M059J (cell line): ENCODE measurements at places on chromosomes 11 and 22. TPM values are rescaled to one million over a fixed set of nuclear protein-coding genes. Genes with fewer than 3 reads are reported as not detected.

GRCh38 chr11:21556926-21557325, 636.0 kb upstream of the ANO5 start:
- no peak for DNase-seq

The VSTM5 gene
- total RNA-seq = not detected in 2 replicates

- DNase-seq = peak; percentile 32
These were observed 71.3 kb downstream of the BCR start for GRCh38 chr22:23251445-23252093.

The CHADL gene
- not detected in 2 replicates for total RNA-seq

GRCh38 chr11:27635567-27636037, 64.7 kb downstream of the BDNF start:
- no peak for DNase-seq

DNA sequence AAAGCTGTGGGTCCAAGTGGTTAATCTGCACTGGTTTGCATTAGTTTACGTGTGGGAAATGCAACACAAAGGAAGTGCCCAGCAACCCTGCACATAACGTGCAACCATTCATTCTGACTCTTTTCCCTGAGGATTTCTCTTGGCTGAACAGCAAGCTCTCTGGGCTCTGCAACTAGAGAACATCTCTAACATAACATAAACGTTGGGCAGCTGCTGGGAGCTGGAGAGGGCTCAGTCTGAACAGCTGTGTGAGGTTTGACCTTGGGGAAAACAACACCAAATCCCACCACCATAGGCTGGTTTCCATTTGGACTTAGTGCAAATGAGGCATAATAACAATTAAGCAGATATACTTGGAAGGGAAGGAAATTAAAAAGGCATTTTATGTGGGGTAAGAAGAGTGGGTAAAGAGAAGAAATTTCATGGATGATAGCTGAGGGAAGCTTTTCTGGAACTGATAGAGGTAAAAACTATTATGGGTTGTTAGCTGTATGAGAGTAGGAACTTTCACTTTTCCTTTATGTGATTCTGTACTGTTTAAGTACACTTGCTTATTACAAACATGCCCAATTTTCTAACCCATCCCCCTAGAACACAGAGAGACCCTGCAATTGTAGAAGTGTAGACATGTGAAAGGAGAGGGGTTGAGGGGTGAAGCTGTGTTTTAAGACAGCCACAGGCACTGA, 76.2 kb downstream of the SNX19 start:
- no peak for DNase-seq

The MIOX gene
- not detected in 2 replicates for total RNA-seq

DNA sequence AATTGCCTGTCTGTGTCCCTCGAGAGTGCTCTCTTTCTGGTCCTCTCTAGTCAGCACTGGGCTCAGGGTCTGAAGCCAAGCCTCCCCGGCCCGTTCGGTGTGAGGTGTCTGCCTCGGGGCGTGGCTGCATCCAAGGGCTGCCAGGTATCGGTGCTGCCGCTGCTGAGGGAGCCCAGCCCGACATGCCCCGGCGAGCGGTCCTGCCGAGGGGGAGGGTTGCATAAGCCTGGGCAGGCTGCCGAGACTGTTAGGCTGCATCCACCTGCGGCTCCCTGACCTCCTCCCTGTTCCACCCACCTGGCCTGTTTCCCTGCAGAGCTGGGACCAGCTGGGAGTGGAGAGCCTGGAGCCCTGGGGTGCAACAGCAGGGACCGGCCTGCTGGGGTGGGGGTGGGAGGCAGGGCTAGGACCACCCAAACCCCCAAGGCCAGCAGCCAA, 6.3 kb downstream of the OVOL1 start:
- DNase-seq = no peak

- DNase-seq = no peak
These were observed 2.6 kb downstream of the CNTF start for GRCh38 chr11:58625086-58625485.

GRCh38 chr11:19935507-19935906, 222.9 kb downstream of the NAV2 start:
- peak; percentile 95 for DNase-seq

The CYP2R1 gene
- total RNA-seq = 6.9 and 7.8 TPM in 2 replicates

DNA sequence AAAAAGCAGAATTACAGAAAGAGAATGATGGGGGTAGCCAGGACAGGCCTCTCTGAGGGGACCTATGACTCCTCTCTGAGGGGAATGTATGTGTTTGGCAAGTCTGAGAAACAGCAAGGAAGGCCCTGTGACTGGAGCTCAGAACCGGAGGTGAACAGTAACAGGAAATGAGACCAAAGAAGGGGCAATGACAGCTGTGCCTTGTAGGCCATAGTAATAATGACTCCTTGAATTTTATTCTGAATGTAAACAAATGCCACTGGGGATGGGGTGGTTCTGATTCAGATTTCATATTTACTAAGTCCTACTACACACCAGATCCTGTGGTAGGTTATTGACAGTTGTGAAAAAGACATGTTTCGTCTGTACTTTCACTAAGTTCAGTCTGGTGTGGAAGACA, 52.8 kb upstream of the APOA1 start:
- DNase-seq = no peak

The SHANK3 gene
- total RNA-seq = 0.30 and 0.71 TPM in 2 replicates

- no peak for DNase-seq
These were observed 93.7 kb downstream of the SOX6 start for GRCh38 chr11:16262645-16262955.

The DERL3 gene
- total RNA-seq = 0.44 and 0.49 TPM in 2 replicates

GRCh38 chr11:61297746-61298145, 2.6 kb upstream of the VWCE start:
- peak; percentile 95 for DNase-seq

DNA sequence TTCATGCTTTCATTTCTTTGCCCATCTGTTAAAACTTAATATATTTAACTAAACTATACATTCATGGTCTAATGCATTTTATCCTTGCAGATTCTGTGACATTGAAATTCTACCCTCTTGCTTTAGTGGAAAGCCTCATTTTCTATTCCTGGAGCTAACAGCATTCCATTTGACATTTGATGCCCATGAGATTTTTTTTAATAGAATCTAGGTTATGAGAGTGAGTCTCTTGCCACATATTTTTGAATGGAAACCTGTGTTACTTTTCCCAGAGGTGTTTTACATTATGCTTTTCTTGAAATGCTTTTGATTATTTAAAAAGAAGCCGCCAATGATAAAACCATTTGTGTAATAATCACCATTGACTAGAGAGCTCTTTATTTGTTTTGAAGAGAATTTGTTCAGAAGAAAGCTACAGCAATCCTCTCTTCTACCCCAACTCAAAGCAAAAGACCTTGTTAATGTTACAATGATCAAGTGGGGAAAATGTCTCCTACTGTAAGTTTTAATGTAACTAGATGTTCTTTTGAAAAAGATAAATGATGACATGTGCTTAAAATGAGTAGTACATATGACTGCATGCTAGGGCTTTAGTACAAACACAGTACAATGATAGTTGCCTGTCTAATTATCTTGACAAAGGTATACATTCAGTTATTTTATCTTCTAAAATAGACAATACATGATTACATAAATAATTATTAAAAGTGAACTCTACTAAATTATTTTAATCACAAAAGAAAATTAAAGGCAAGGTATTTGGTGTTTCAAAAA, 67.3 kb downstream of the GAS2 start:
- no peak for DNase-seq

The NTM gene
- total RNA-seq = 0.96 and 1.5 TPM in 2 replicates

The GAB4 gene
- not detected in 2 replicates for total RNA-seq

GRCh38 chr11:26696330-26696729, 25.5 kb downstream of the SLC5A12 start:
- DNase-seq = no peak

GRCh38 chr11:124612045-124612444, 817 bp downstream of the PANX3 start:
- DNase-seq = no peak

The IL17REL gene
- total RNA-seq = not detected in 2 replicates

The APOL5 gene
- total RNA-seq = not detected in 2 replicates

- peak; percentile 21 for DNase-seq
These were observed 586 bp downstream of the TTLL1 start for GRCh38 chr22:43088627-43088983.

DNA sequence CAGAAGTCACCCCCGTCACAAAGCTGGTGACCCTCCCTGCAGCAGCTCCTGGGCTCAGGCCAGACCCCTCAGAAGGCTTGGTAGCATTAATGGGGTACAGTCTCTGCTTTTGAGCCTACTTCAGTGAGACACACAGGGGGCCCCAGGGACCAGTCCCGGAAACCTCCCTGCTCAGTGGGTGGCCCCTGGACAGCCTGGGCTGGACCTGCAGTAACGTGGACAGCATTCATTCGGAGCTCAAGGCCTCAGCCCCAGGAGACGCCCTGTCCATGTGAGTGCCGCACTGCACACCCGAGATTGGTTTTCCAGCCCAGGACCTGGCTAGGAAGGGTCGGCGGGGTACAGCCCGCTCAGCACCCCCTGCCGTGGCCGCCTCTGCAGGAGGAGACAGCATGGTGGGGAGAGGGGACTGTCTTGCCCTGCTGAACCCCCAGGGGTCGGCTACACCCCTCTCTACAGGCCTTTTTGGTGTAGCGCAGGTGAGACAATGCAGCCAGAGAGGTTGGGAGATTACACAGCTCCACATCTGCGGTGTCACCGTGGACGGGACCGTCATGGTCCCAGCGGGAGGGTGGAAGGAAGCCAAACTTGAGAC, 83.4 kb downstream of the FBLN1 start:
- DNase-seq = no peak

DNA sequence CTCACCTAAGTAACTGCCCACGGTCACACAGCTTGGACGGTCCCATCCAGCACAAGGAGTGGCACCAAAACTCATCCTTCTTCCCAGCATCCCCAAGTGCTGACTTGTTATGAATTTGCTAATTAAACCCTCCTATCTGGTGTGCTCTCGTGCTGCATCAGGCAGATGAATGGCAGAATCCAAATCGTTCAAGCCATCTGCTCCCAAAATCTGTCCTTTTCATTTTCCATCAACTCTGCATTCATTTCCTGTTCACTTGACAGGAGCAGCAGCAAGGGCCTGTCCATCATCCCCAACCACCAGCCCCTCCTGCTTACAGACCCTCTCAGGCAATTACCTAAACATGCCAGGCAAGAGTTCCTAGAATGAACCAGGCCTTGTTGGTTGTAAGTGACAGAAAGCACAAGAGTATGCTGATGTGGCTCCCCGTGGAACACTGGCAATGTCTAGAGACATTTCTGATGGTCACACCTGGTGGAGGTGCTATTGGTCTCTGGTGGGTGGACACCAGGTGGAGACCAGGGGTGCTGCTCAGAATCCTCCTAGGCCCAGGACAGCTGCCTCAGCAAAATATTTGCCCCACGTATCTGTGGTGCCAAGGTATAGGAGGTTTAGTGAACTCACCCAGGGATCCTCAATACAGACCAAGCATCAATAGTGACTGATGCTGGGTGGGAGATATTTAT, 832.5 kb downstream of the TBC1D22A start:
- no peak for DNase-seq

The TRIM48 gene
- not detected in 2 replicates for total RNA-seq
